Kidney tubule cell (primary cell): ENCODE measurements at places on chromosomes 2 and 18.

DNA sequence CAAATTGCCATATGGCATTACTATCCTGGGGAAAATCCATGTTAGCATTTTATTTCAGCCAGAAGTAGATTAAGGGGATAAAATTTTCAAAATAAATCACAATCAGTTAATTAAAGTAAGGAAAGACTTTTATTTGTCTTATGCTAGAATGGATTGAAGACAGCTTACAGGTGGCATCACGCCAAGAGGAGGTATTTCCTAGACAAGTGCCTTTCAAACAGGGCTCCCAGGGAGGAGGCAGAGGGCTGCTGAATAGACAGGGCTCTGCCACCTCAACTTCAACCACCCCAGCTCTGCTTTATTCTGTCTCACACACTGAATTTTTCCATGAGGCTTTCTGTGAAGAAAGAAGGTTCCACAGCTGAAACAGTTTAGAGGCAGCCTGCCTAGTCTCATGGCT, 12.2 kb downstream of the CCDC68 start:
- peak; percentile 9 for DNase-seq

GRCh38 chr2:25567406-25567805, 106.0 kb downstream of the DTNB start:
- DNase-seq: peak; percentile 35

- no peak for DNase-seq
Observed at GRCh38 chr2:46992776-46993175, 77.2 kb upstream of the MCFD2 start.

DNA sequence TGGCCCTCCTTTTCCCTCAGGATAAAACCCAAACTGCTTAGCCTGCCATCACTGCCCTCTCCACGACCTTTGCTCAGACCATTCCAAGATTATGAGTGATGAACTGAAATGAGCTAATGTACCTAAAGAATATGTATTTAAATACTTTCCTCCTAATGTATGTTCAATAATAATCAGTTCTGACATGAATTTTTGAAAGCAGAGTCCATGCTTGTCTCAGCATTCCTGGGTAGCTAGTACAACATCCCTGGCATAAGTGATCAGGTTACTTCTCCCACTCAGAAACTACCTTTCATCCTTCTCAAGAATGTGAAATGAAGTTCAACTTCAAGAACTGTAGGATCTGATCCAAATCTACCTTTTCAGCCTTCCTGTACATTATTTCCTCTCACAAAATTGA, 103.6 kb downstream of the UNC80 start:
- no peak for DNase-seq

- peak; percentile 79 for DNase-seq
Observed at GRCh38 chr18:3388980-3389379, 61.0 kb upstream of the TGIF1 start.

GRCh38 chr2:74005786-74006185, 21.1 kb downstream of the TET3 start:
- no peak for DNase-seq

- DNase-seq: no peak
Observed at GRCh38 chr2:172213116-172213860, 110.6 kb upstream of the DLX2 start.
